Right hindlimb (tissue), 1 donor: ENCODE measurements at places on chromosomes 1 and 21.

DNA sequence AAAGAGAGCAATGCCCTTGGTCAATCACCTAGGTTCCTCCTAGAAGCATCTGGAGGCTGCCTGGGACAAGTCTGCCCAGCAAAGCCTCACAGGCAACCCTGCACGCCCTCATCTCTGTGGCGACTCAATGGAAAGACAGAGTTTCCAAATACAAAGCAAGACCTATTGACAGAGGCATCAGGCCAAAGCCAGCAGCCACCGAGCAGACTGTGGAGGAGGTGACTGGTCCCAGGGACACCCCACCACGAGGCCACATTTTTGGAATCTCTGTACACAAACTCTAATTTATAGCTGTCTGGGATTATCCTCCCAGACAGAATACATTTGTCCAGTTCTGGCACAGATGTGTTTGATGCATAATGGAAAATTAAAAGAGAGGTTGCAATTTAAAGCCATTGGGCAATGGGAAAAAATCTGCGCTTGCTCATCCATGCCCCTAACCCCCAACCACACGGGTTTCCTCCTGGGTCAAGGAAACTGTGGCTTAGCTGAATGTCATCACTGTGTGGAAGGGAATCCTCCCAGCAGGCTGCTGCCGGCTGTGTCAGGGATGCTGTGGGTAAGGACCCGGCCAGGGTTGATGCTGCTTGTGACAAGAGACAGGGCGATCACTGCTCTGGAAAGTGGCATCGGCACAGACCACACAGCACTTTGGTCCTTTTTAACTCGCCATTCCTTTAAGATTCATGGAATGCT, 14.3 kb downstream of the TSPAN2 start:
- DNase-seq, result no peak

GRCh38 chr1:94401206-94401605, 17.0 kb upstream of the ABCD3 start:
- no peak for DNase-seq

GRCh38 chr1:242828199-242828598, 303.7 kb upstream of the PLD5 start:
- DNase-seq, result no peak

GRCh38 chr1:66312271-66312990, 221.5 kb upstream of the SGIP1 start:
- DNase-seq, result no peak

- no peak for DNase-seq
These were observed 24.1 kb downstream of the THRAP3 start for GRCh38 chr1:36248250-36248894.

- no peak for DNase-seq
These were observed 431.0 kb upstream of the USP24 start for GRCh38 chr1:55646181-55646580.

GRCh38 chr1:80099713-80100112, 1093.2 kb upstream of the ADGRL4 start:
- no peak for DNase-seq

GRCh38 chr21:22211943-22212342, 1213.7 kb downstream of the NCAM2 start:
- DNase-seq, result no peak

- no peak for DNase-seq
These were observed 128.5 kb upstream of the KIF26B start for GRCh38 chr1:245026247-245026646.

GRCh38 chr1:111406321-111406768, 21.2 kb downstream of the OVGP1 start:
- DNase-seq, result peak; percentile 44

- no peak for DNase-seq
These were observed 118.5 kb downstream of the ESRRG start for GRCh38 chr1:216604771-216605170.

DNA sequence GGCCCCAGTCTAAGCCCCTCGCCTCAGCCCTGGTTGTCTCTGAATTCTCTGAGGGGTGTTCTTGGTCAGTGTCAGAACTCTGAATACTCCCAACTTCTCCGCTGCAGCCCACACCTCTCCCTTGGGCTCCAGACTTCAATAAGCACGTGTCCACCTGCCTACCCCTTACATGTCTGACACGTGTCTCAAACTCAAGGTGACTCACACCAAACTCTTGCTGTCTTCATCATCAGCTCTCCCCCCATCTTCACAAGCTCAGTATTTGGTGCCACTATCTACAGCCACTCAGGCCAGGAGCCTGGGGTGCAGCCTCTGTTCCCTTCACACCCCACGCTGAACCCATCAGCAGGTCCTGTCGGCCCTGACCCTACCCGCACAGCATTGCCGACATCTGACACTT, 18.8 kb upstream of the UBXN10 start:
- DNase-seq, result no peak

DNA sequence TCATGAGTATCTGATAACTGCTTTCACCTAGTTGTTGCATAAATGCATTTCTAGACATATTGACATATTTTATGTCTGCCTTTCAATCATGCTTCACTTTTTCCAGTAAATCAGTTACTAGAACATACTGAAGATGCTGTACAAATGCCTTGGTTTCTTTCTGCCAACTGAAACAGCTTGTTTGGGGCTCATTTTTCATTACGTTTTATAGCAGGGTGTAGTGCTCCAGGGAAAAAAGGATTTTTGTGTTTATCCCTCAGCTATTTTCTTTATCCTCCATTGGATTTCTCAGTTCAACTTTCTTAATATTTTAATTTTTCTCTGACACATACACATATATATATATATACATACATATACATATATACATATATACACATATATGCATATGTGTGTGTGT, 51.7 kb downstream of the IL23R start:
- no peak for DNase-seq

DNA sequence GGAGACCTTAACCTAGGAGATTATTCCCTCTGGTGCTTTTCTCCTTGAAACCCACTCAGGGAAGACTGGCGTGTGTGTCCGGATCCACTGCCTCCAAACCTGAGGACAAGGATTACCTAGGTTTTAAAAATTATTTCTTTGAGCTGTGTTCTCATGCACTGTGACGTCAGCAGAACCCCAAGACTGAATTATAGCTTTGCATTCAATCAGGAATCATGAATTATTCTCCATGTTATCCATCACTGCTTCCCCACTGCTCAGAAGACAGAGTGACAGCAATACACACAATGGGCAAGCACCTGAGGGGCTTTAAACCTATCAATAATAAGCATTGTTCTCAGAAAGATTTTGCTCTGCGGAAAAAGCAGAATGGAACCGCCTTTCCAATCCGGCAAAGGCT, 253.2 kb upstream of the FOXD3 start:
- DNase-seq, result no peak

DNA sequence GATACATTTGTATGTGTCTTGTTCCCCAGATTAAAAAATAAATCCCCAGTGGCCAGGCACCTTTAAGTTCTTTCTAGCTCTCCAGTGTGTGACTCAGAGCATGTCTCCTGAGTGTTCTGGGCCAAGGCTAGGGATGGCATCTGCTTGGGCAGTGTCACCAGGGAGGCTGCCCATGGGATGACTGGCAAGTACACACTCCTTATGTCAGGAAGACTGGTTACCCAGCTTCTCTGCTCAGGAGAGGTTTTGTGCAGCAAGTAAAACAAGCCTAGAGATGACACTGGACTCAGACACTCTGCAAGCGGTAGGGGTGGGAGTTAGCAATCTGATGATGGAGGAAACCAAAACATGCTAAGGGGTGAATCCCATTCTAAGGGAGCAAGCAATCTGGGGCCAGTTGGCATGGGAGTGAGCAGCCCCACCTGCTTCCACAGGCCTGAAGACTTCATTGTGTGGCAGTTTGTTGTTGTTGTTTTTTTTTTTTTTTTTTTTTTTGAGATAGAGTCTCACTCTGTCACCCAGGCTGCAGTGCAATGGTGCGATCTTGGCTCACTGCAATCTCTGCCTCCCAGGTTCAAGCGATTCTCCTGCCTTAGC, 137.1 kb downstream of the EDEM3 start:
- no peak for DNase-seq

DNA sequence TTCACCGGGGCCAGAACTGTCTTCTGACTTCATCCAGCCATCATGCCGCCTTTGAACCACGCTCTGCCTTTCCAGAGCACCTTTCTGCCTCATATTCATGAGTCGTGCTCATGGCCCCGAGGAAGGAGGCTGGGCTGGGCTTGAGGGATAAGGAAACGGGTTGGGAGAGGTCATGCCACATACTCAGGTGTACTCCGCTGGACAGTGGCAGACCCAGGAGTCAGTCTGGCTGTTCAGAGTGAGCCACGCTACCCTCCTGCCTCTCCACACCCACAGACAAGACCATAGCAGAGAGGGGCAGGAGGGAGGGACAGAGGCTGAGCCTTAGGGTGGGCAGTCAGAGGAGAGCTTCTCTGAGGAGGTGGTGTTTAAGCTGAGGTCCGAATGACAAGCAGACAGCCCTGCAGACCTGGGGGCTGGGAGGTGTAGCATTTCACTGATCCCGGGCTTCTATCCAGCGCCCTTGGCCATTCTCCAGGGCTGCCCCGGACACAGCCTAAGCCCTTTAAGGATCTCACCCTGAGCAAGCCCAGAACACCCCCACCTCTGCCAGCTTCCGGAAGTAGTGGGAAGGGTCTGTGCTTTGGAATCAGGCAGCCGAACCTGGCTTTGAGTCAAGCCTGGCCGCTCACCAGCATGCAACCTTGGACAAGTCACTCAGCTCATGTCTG, 102.3 kb downstream of the LACTBL1 start:
- DNase-seq, result peak; percentile 67

GRCh38 chr1:219445864-219446263, 167.0 kb downstream of the ZC3H11B start:
- no peak for DNase-seq

DNA sequence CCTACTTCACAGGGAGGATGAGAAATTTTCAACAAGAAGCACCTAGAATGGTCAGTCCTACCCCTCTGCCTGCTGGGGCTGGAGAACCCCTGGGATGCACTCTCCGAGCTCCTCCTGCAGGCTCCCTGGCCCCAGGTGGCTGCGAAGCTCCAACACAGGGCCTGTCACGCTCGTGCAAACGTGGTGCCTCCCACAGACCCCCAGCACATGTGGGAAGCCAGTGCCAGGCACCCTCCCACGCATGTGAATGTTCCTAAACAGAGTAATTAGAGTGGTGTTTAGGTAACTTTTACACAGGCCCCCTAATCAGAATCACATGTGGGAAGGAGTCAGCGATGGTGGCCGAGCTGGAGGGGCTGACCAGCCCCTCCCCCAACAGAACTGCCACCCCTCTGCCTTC, 28.4 kb downstream of the GLIS1 start:
- no peak for DNase-seq

DNA sequence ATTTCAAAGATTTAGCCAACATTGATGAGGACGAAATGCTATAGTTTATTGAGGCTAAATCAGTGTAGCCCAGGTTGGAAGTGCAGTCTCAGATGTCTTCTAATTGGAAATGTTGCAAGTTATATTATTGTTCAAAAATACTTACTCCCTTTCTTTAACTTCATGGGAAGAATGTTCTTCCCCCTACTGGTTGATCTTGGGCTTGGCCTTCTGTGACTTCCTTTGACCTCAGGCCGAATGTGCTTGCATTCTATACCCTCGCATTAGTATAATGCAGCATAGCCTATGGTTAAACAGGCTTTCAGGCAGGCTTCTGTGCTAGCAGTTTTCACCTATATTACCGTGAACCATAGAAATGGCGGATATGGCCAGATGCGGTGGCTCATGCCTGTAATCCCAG, 77.3 kb downstream of the RPE65 start:
- no peak for DNase-seq

- DNase-seq, result no peak
These were observed at the start of gene DMRTB1 for GRCh38 chr1:53459321-53460175. Gene DMRTB1 (plus strand): TSS chr1:53459399. CDS start chr1:53459454, 55 bp downstream.

DNA sequence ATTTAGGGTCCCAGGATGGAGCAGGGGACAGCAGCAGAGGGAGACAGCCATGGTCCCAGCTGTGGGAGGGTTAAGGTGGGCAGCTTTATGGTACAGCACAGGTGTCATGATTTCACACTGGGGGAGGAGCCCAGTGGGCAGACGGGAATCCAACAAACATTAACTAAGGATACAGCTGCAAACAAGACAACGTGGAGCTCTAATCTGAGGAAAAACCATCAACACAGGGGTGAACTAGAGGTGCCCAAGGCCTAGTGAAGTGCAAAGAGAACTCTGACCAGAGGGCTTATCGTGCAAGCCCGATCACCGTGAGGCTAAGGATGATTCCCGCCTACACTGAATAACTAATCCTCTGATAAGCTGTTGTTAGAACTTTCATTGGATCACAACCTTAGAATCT, 18.7 kb downstream of the ECE1 start:
- no peak for DNase-seq

- no peak for DNase-seq
These were observed 853.4 kb downstream of the NCAM2 start for GRCh38 chr21:21851657-21852056.

- DNase-seq, result no peak
These were observed 19.9 kb downstream of the HAO2 start for GRCh38 chr1:119388450-119388849.

DNA sequence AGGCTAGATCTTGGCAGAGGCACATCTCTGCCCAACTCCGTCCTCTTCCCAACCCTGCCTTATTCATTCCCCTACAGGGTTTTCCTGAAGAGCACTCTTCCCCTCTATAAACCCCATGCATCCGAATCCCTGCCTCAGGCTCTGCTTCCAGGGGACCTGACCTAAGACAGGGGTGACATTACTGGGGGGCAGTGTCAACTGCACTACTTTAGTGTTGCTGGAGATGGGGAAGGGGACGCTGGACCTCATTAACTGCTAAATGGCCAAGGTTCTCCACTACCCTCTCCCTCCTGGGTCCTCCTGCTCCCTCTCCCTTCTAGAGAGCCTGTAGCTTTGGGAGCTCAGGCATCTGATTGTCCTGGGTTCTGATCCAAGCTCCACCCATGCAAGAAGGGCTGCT, 126.2 kb downstream of the GRIK3 start:
- DNase-seq, result no peak

DNA sequence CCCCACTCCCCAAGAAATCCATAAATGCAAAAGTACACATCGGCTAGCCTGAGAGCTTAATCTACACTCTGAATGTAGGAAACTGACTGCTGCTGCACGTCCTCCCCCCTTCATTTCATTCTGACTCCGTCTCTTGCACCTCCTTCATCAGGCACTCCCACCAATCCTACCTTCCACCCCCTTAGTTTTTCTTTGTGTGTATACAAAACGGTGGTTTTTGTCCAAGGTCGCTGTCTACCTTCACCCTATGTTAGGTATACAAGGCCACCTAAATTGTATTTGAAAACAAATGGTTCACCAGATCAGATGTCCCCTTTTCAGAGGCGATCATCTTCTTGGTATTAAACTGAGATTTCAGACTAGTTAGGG, 1.9 kb downstream of the WDR26 start:
- DNase-seq, result no peak

- DNase-seq, result peak; percentile 61
These were observed 89.5 kb downstream of the STUM start for GRCh38 chr1:226638001-226638601.
